ENCODE measurements at places on chromosomes 6 and 20. TPM values are rescaled to one million over a fixed set of nuclear protein-coding genes. Genes with fewer than 3 reads are reported as not detected.

The ADTRP gene
- total RNA-seq: 1.2 TPM

The BPIFB3 gene
- not detected for total RNA-seq

The SPATS1 gene
- total RNA-seq: not detected

The TRMT11 gene
- total RNA-seq: 29.3 TPM

The HLA-DOA gene
- total RNA-seq: 209 TPM

The CLIC5 gene
- total RNA-seq: 0.80 TPM

The ANKRD66 gene
- total RNA-seq: not detected

The UST gene
- total RNA-seq: 16.9 TPM

The ITPR3 gene
- total RNA-seq: 61.9 TPM

The KIAA0408 gene
- total RNA-seq: 0.34 TPM

The RAET1G gene
- total RNA-seq: not detected

The NRSN2 gene
- total RNA-seq: 8.6 TPM

The ZC3H12D gene
- total RNA-seq: 190 TPM

DNA sequence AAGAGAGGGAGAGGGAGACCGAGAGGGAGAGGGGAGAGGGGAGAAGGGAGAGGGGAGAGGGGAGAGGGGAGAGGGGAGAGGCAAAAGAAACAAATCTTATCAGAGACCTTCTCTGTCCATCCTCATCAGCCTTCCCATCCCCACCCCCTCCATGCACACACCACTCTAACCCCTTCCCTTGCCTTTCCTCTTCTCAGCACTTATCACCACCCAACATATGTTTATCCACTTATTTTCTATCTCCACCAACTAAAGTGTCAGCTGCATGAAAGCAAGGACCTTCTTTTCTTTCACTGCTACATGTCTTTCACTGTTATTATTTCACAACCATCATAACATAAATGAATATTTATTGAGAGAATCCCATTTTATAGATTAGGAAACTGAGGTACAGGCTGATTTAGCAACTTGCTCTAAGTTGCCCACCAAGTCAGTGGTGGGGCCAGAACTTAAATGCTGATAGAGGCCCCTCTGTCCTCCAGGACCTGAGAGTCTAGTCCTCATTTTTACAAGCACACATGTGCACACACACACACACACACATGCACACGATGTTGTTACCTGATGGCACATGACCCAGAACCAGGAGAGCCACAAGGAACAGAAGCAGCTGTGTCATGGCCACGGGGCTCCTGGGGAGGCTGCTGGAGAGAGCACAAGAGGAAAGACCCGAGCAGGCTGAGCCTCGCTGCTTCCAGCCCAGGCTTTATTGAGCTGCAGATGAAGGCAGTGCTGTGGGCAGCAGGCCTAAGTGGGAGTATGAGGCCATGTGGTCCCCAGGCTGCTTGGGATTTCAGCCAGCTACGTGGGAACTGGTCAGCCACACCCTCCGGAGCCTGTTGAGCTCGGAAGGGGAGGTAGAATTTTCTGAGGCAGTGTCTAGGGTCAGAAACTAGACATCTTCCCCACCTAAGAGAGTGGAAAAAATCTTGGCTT lies 2.3 kb downstream of the DEFB124 start:
- no peak for DNase-seq

- DNase-seq: peak; percentile 74
These were observed 1.3 kb upstream of the CNR1 start for GRCh38 chr6:88167352-88167937.

GRCh38 chr20:59515013-59515905 lies 89.1 kb upstream of the PHACTR3 start:
- DNase-seq: no peak

- DNase-seq: no peak
These were observed 232.4 kb upstream of the RSPO3 start for GRCh38 chr6:126886106-126886505.

DNA sequence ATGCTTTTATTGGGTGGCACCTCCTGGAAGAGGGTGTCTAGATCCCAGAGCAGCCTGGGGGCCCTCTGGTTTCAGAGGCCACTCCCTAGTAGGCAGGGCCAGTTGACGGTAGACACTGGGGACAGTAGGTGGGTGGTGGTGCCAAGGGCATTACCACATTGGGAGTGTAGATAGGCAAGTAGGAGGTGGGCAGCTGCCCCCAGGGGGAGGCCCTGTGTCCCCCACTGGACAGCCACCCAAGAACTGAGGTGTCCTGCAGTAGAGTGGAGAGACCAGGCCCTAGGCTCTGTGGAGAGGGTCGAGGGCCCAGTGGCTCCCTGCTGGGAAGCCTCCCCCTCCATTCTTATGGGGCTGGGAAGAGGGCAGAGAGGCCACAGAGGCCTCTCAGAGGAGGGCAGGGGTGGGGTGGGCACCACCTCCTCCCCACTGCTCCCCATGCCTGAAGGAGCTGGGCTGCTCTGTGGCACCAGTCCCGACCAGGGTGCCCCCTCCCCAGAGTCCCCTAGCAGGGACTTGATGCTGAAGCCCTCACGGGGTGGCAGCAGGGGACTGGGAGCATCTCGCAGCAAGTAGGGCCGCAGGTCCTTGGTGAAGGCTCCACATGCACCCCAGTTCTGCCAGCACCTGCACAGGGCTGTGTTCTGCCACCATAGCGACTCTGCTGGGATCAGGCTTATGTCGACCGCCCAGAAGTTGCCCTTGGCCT lies 305.0 kb upstream of the KCNQ5 start:
- DNase-seq: no peak

- no peak for DNase-seq
These were observed 63.3 kb upstream of the CARMIL1 start for GRCh38 chr6:25215881-25216280.

- no peak for DNase-seq
These were observed 243.1 kb downstream of the MYLK4 start for GRCh38 chr6:2507521-2508037.

GRCh38 chr6:130575971-130576370 lies 210.2 kb downstream of the TMEM200A start:
- DNase-seq: peak; percentile 10

DNA sequence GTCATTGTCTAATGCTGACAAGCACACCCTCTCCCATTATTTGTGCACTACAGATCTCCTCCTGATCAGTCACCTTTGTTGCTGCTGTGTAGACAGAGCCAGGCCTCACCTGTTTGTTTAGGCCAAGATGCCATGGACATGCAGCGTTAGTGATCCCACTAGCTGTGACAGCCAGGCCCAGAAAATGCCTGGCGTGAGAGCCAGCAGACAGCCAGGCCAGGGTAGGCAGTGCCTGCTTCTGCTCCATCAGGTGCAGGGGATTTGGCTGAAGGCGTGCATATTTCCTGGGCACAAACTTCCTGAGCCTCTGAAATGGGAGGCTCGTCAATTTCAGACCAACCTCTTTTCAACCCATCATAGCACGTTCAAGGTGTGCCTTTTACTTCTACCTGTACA lies 27.3 kb downstream of the MANBAL start:
- DNase-seq: no peak

- no peak for DNase-seq
These were observed 14.0 kb downstream of the NRN1 start for GRCh38 chr6:5992551-5993225.

GRCh38 chr6:13980534-13980933 lies 55.8 kb downstream of the RNF182 start:
- no peak for DNase-seq

GRCh38 chr6:16498237-16498636 lies 259.9 kb downstream of the GMPR start:
- no peak for DNase-seq

DNA sequence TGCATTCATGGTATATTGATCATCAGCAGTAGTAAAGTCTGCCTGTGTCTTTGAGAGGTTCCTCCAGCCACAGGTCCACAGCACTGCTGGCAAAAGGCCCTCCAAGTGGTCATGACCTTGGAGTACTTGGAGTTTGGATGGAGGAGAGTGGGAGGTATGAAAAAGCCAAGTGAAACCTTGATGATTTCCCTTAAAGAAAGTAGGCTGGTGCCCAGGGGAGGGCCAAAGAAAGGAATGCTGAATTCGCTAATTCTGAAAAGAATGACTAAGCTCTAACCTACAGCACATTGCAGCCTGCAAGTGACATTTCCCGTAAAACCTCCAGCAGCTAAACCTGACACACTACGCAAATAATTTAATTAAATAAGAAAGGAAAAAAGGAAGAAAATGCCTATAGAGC lies 223.4 kb upstream of the TAB2 start:
- no peak for DNase-seq

GRCh38 chr6:78324213-78324612 lies 543.1 kb upstream of the IRAK1BP1 start:
- no peak for DNase-seq

DNA sequence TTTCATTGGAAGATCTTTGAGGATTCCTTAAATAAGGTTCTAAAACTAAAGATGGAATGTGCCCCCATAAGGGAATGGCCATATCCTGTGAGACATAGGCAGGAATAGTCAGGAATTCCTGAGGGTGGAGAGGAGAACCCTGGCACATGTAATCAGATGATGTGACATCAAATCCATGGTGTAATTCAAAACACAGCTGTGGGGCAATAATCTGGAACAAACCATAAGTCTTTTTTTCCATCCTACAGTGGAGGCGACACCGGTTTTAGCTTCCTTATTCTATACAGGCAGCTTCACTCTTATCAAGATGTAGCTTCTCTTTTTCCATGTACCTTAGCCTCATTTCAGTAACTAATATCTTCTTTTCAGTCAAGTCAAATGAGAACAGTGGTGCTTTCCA lies 133.6 kb upstream of the CITED2 start:
- no peak for DNase-seq

GRCh38 chr6:126812010-126812409 lies 306.5 kb upstream of the RSPO3 start:
- no peak for DNase-seq

GRCh38 chr20:13684566-13685222 lies 46.0 kb upstream of the TASP1 start:
- peak; percentile 64 for DNase-seq

- no peak for DNase-seq
These were observed 73.7 kb downstream of the GMDS start for GRCh38 chr6:2171728-2172127.

DNA sequence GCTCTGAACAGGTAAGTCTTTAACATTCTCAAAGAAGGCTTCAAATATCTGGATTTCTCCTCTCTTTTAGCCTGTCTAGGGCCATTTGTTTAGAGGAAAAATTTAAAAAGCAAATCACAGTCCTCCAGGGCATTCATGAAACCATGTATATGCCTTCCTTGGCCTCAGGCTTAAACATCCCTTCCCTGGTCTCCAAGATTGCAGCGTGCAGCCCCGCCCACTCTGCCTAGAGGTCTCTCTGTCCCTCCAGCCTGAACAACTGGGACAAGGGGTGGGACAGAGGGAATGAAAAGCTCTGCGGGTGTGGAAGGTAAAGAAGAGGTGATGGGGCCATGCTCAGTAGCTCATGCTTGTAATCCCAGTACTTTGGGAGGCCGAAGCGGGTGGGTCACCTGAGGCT lies 9.8 kb upstream of the CBFA2T2 start:
- no peak for DNase-seq

DNA sequence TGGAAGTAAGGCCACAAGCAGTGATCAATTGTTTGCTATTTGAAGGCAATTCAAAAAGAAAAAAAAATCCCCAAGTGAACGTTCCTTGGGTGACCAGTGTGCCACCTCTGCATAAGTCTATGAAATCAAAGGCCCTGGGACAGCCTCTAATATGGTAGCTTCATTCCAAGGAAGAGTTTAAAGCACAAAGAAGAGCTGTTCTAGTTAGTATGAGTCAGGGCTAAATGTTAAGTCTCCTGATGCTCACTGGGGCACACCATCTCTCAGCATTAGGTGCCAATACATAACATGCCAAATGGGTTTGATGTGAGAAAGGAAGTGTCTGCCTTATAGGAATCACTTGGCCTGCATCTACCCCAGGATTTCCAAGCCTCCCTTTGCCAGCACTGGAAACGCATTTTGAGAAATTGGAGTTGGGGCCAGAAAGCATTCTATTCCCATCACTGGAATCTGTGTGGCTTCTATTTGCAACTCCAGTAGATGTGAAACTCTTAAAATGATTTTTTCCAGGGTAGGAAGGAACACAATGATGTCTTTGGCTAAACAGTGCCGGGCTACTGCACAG lies 13.0 kb downstream of the UNC5CL start:
- DNase-seq: no peak

GRCh38 chr6:36020154-36020553 lies 4.3 kb downstream of the SLC26A8 start:
- DNase-seq: no peak

DNA sequence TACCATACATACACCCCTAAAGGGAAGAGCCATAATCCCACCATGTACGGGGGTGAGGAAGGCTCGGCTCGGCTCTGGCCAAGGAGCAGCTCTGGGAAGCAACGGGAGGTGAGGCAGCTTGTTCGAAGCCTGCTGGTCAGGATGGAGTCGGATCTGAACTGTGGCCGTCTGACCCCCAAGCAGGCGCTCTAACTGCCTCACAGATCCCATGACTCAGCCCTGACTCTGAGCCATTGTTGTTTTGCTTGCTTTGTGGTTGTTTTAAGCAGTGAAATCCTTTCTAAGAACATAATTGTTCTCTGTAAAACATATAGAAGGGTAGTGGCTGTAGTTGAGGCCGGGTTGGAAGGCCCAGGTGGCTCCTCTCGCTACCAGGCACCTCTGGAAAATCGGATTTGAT lies 10.9 kb downstream of the C6orf132 start:
- DNase-seq: no peak

DNA sequence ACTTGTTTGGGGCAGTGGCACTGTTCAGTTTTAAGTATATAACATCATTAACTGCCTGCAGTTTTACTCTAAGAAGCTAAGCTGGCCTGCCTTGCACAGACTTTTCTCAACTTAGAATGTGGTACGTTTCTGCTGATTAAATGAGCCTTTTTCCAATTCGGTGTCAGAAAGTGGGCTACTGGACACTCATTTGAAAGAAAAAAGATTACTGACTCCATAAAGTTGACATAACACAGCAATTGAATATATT lies 2.1 kb downstream of the ZMYND8 start:
- no peak for DNase-seq

DNA sequence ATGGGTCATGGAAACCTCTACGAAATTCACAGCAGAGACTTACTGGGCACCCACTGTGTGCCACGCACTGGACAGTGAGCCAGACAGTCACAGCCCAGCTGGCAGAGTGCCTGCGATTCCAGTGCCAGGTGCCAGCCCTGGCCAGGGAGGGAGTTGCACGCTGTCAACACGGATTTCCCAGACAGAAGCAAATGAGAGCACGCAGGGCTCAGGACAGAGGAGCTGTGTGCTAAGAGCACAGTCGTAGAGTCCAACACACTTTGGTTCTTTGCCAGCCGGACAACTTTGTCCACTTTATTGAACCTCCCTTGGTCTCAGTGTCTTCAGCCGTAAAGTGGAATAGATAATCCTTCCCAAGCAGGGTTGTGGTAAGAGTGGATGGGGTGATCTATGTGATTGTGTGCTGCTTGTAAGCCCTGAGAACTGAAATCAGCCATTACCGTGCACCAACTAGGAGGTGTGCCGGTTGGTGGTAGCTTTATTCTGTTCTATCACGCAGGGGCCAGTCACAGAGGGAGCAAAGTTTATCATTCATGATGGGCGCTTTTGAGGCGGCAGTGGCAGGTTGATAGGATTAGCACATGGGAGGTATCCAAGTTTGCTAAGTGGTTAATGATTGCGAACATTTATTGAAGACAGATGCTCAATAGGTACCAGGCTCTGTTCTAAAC lies 40.6 kb downstream of the SIRPA start:
- DNase-seq: no peak
